Nucleus accumbens (tissue), 56 donors: ENCODE measurements at places on chromosomes 1 and 21.

- DNase-seq = no peak
Measured at GRCh38 chr1:1146596-1146995, 27.1 kb upstream of the TTLL10 start.

- no peak for DNase-seq
Measured at GRCh38 chr1:147246910-147247655, 4.6 kb downstream of the CHD1L start.

GRCh38 chr1:32411261-32411660 is 17.0 kb upstream of the BSDC1 start:
- DNase-seq = no peak

GRCh38 chr1:119676571-119677206 is 28.6 kb upstream of the ZNF697 start:
- DNase-seq = no peak

DNA sequence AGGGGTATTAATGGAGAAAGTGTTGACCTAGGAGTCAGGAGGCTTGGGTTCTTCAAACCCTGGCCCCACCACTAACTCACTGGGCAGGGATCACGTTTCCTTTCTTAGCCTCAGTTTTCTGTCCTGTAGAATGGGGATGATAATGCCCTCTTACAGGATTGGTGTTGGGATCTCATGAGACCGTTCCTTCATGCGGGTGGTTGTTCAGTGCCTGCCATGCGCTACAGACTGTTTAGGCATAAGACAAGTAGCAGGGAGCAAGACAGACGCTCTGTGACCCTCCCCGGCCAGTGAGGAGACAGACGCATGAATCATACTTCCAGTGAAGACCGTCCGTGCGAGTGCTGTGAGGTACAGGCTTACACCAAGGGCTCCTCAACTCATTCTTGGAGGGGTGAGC is 81.7 kb downstream of the MAN1C1 start:
- no peak for DNase-seq

GRCh38 chr1:61506944-61507500 is 217.9 kb downstream of the TM2D1 start:
- DNase-seq = no peak

GRCh38 chr1:13732971-13733667 is 33.1 kb downstream of the PRDM2 start:
- no peak for DNase-seq

DNA sequence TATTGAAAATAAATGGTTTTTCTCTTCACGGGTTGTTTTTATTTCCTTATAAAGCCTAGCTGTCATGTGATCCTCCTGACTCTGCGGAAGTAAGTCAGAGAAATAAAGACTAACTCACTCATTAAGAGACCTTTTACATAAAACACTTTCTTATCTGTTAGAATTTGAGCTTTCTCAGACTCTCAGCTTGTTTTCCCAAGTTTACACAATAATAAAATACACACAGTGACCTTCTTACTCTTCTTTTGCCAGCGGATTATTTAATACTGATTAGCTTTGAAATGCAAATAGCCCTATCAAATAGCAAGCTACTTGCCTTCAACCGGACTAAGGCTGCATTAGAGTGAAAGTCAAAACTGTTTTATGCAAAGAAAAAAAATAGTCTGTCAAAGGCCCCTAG is 45.5 kb upstream of the CXADR start:
- no peak for DNase-seq

DNA sequence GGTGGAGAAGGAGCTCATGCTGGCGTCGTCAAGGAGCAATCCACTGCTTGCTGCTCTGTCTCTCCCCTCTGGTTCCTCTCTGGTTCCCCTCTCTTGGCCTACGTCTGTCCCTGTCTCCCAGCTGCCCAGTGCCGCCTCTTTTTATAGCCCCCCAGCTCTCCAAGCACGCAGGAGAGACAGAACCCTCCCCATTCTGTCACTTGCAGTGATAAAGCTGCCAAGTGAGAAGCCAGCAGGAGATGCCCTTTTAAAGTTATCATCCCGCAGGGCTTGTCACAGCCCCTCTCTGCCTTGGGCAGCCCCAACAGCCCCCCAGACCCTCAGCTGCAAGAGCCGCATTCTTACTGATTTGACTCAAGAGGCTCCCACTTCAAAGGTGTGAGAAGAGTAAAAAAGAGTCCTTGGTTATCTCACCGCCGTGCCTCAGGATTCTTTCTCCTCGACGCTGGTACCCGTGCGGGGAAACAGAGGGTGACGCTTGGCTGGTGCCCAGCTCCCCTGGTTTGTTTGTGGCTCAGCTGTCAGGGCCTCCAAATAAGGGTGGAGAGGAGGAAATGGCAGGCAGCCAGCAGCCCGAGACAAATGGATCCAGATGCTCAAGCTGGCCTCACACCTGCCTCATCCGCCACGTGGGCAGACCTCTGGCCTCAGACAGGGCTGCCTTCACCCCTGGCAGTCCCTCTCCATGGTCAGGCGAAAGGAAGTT is at the start of gene NPPA:
NPPA (minus strand) TSS at position 117 of the 706 bp plus-strand sequence; CDS start at position 18, 99 bp downstream.
- DNase-seq = no peak

- no peak for DNase-seq
Measured at GRCh38 chr1:243731974-243732625, 117.9 kb downstream of the AKT3 start.

- no peak for DNase-seq
Measured at GRCh38 chr21:28177124-28177523, 815.6 kb downstream of the LTN1 start.

- no peak for DNase-seq
Measured at GRCh38 chr1:19070197-19070651, 113.7 kb upstream of the IFFO2 start.
